ENCODE measurements at places on chromosomes 6 and 20. TPM values are rescaled to one million over a fixed set of nuclear protein-coding genes. Genes with fewer than 3 reads are reported as not detected.

- no peak for DNase-seq
Measured at GRCh38 chr6:165580136-165580535, 82.9 kb downstream of the PDE10A start.

DNA sequence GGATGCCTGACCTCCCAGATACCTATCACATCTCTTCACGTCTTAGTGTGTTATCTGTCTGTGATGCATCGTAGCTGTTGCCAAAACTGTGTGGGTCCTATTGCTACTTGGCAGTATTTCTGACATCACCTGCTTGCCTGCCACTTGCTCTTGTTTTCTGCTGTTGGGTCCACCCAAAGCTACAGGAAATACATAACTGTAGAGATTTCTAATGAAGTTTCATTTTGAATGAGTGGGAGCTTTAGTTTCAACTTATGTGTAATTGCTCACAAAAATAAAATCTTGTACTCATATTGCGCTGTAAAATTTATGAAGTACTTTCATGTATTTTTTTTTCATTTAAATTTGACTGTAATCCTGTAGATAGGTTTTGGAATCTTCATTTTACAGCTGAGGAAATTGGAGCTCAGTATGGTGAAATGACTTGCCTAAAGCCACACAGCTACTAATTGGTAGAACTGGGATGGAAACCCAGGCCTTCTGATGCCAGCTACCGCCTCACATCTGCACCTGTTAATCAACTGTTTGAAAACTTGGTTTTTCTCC is 113.6 kb upstream of the MAN1A1 start:
- DNase-seq = no peak

GRCh38 chr20:6014957-6015356 is 38.9 kb downstream of the LRRN4 start:
- no peak for DNase-seq

DNA sequence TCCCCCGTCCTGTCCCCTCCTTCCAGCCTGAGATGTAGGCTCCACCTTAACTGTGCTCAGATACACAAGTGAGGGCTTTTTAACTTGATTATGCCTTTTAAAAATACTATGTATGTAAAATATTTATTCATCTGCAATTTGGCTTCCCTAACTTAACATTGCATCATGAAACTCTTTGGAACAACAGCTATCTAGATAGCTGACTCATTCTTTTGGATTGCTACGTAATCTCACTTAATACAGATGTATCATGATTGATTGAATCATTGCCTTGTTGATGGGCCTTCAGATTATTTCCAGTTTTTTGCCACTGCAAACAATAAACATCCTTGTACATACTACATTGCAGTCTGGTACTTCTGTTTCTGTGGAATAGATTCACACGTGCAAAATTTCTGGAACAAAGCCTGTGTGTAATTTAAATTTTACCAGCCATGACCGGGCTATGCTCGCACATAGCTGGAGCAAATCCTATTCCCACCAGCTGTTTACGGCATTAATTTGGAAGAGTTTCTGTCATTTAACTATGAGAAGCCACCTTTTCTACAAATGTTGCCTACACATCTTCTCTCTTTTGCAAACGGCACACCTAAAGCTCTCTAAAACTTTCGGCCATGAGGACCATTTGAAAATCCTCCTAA is 6.5 kb downstream of the PRND start:
- DNase-seq = peak; percentile 15

DNA sequence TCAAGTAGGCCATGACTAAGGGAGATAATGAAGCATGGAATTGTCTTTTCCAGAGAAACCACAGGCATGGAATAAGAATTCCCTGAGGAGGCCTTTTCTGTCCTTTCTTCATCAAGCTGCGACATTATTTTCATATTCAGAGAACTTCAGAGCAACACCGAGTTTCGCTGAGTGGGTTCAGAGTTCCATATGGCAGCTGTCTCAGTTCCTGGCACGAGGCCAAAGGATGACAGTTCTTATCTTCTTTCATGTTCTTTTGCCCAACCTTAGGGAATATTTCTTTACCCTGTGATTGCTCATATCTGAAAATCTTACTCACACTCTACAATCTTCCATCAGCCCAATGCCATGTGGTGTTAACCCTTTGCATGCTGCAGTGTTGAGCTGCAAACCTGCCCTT is 135.3 kb upstream of the BMP2 start:
- DNase-seq = no peak

DNA sequence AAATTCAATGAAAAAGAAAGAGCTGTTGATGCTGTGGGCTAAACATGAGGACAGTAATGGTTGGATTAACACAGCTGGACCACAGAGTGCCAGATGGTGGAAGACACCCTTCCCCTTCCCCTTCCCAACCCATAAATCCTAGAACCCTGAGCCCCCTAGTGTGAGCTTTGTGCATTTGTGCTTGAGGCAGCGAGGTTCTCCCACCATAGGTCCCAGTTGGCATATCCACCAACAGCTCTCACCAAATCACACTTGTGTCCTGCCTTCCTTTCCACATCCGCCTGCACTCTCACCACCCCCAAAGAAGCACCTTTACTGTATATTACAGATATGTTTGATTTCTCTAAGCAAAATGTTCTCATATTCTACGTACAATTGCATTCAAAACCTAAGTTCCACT is 32.8 kb upstream of the HBS1L start:
- peak; percentile 2 for DNase-seq

GRCh38 chr6:3282476-3283236 is 23.9 kb downstream of the PSMG4 start:
- DNase-seq = peak; percentile 77

DNA sequence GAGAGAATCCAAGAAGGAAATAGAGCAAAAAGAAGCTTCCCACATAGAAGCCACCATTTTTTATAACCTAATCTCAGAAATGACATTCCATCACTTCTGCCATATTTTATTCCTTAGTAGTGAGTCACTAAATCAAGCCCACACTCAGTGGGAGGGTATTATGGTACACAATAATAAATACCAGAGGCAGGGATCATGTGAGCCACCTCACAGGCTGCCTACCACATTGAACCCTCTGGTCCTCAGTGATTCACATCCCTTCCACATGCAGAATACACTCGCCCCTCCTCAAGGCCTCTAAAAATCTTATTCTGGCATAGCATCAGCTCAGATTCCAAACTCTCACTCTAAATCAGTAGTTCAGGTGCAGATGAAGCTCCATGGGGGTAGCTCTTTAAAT is 49.4 kb downstream of the TMC2 start:
- no peak for DNase-seq

GRCh38 chr6:105680131-105680530 is 277.2 kb upstream of the PREP start:
- DNase-seq = no peak

GRCh38 chr6:13457577-13457976 is 29.8 kb downstream of the GFOD1 start:
- DNase-seq = no peak

Gene SLC2A10
- total RNA-seq = 16.0 TPM
